ENCODE measurements at places on chromosomes 3 and 15. TPM values are rescaled to one million over a fixed set of nuclear protein-coding genes. Genes with fewer than 3 reads are reported as not detected.

- H3K27ac ChIP-seq: no peak overlapping the region
- no peak for DNase-seq
- H3K4me3 ChIP-seq: no peak overlapping the region
- H3K27me3 ChIP-seq: peaks cover 2% of the 10 kb centered on the region
- no peaks in the 10 kb centered on the region for H3K4me1 ChIP-seq
- no peaks in the 10 kb centered on the region for H3K36me3 ChIP-seq
These were observed 216.8 kb upstream of the RBMS3 start for GRCh38 chr3:29064085-29064484.

DNA sequence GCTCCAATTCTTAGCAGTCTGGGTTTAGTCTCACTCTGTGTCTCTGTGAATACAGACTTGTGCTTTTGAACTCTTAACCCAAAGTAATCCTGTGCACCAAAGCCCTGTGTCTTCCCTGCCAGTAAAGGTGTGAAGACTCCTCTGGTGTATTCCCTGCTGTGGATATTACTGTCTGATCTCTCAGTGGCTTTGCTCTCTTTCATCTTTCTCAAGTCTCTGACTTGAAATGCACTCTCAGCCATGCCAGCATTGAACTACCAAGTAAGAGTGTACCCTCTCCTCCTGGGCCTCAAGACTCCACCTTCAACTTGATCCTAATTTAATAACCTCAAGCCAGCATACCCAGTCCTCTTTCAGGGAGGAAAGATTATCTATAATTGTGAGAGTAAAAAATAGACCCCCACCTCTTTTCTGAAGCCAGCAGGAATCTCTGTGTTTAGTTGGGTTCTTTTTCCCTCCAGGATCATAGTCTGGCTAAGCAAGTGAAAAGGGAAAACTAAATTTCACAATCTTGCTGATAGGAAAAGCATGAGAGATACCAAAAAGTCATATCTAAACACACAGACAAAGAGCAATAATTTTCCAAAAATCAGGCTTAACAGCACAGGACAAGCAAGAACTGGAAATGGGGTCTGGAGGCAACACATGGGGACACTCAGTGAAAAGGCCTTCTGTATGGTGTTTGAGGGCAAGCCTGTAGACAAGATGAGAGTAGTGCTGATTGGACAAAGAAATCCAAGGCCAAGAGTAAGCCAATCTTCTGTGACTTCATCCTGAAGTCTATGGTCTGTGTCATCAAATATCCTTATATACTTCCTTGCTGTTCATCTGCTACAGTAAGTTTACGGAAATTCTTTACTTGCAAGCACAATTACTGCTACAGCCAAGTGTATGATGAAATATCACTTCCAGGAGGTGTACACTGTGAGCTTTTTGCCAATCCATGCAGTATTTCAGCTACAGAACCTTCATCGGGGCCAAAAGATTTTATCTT, 296.1 kb upstream of the TGFBR2 start:
- H3K4me1 ChIP-seq: no peaks in the 10 kb centered on the region
- no peak for DNase-seq
- H3K27ac ChIP-seq: no peak overlapping the region
- H3K36me3 ChIP-seq: peaks cover 7% of the 10 kb centered on the region

DNA sequence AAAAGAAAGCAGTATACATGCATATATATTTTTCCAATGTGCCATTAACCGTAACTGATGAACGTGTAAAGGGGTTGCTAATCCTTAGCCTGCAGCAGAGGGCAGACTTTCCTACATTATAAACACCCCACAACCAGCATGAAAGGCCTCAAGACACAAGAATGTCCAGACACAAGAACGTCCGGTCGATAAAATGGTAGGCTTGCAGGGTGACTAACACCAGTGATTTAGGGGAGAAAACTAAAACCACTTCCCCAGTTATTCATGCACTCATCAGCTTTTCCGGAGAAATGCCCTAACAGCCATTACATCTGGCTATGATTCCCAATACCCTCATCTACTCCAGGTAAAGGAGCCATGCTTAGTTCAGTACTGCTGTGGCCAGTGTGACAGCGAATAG, 57.4 kb downstream of the LRTM1 start:
- no peak overlapping the region for H3K27ac ChIP-seq
- H3K4me1 ChIP-seq: no peaks in the 10 kb centered on the region

OCA2 gene
- not detected for total RNA-seq

GASK1A gene
- total RNA-seq: not detected

All from activated T-helper 1 cell treated with anti-CD3 and anti-CD28 coated beads, Interleukin-12 subunit alpha, Interleukin-12 subunit beta, Interleukin-2, Interleukin-4 antibody, amounts not matched to agents 30 ng/mL and 10 ng/mL and 1 ng/mL, durations not matched to agents 14 hours and 24 hours and 36 hours (primary cell).